ENCODE measurements at places on chromosomes 16 and 17.

- no peak for DNase-seq
Measured at GRCh38 chr16:2775765-2776499, 1.1 kb downstream of the ELOB start.

DNA sequence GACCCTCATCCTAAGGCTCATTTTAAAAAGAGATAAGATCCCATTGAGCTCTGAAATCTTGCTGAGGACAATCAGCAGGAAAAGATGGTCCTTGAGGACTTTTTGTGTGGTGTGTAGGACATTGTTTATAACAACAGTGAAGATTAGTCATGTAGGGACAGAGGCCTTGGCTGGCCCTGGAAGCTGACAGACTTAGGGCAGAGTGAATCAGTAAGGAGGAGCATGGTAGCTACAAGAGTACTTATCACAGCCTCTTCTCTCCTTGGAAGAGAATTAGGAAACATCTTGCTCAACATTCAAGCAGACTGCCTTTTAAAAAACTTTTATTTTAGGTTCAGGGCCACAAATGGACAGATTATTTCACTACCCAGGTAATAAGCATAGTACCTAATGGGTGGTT is 665.9 kb upstream of the SALL1 start:
- DNase-seq, result no peak

- DNase-seq, result no peak
Measured at GRCh38 chr17:79340333-79341221, 266.0 kb downstream of the ENGASE start.

- no peak for DNase-seq
Measured at GRCh38 chr17:61503961-61504360, 51.7 kb downstream of the TBX4 start.

DNA sequence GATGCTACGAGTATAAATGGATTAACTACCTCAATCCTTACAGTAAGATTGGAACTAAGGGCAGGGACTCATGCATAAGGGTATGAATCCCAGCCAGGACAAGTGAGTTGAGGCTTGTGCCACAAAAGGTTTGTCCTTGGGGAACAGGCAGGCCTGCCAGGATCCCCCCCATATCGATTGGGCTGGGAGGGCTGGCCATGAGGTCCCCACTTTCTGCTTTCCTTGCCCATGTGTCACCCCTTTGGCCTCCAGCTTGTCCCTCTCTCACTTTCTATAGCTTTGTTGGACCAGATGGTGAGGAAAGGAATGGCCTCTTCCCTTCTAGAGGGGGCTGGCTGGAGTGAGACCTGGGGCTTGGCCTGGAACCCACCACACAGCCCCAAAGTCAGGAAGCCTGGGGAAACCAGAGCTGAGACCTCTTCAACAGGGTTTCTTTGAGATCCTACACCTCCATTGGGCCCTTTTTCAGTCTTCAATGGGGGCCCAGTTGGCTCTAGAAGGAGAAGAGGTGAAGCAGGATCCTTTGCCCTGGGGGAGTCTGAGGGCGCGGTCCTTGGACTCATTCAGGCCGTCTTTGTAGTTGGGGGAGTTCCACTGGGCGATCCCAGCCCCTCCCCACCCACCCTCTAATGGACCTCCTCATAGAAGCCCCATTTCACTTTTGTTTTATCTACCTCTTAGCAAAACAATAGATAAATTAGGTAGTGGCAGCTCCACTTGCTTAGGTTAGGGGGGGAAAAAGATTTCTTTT is 57.3 kb downstream of the IGF2BP1 start:
- no peak for DNase-seq

DNA sequence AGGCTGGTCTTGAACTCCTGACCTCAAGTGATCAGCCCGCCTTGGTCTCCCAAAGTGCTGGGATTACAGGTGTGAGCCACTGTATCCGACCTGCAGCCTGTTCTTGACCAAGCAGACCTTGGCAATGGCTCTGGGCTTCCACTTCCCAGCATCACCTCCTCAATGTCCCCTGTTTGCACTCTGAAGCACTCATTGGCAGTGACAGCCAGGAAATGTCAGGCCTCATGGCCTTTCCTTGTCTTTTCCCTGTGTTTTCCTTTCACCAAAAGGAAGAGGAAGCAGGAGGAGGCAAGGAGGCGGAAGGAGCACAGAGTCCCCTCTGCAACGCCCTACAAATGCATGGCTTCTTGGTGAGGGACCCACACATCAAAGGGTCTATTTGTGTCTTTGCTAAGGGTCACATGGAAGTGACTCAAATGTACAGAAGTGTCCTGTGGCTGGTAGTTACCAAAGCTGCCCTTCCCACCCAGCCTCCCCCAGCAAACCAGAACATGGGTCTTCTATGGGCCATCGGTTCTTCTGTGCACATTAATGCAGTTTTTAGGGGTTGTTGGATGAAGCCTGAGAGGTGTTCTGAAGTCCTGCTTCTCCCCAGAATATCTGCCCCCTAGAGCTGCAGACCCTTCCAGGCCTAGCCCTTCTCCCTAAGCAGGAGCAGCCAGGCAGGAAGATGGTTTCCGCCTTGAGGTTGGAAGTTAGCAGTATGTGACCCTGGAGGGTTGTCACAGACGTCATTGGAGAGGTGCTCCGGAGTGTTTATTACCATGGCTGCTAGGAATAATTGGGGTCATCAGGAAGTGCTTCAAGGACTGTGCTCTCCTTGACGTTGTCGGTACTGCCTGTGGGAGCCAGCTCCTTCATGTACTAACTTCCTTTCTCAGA is 60.8 kb downstream of the WIPI1 start:
- peak; percentile 67 for DNase-seq

DNA sequence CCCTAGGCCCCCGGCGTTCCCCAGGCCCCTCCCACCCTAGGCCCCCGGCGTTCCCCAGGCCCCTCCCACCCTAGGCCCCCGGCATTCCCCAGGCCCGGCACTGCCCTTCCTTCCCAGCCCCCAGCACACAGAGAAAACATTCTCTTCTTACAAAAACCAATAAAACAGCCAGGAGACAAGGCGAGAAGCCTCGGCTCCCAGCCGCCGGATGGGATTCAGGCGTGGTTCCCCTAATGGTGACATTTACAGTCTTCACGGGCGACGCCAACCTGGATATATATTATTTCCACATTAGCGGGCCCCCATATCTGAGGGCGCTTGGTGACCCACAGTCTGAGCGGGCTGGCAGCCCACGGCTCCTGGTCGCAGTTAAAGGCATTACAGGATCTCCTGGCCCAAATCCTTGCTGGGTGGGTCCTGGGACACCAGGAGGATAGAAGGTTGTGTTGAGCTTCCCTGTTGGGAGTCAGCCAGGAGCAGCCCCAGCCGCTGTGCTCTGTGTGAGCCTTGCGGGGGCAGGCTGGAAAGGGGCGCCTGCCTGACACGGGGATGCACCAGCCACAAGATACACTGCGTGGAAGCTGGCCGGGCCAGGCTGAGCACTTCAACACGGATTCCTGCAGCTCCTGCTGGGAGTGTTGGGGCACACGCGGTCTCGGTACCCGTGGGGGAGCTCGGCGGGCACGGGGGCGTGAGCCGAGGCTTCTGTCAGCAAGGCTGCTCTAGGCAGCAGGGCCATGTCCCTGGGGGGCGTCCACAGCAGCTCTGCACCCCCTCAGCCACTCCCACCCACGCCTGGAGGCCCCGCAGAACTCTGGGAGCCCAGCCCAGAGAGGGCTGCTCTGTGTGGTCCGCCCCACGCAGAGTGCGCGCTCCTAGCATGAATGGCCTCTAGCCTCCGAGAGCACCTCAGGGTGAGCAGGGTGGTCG is 83.7 kb downstream of the LMF1 start:
- DNase-seq, result no peak

- DNase-seq, result no peak
Measured at GRCh38 chr17:80902197-80902962, 89.3 kb upstream of the CHMP6 start.

GRCh38 chr16:69717066-69717465 is 9.3 kb downstream of the NQO1 start:
- no peak for DNase-seq

- no peak for DNase-seq
Measured at GRCh38 chr17:82861393-82861775, 21.6 kb upstream of the ZNF750 start.

DNA sequence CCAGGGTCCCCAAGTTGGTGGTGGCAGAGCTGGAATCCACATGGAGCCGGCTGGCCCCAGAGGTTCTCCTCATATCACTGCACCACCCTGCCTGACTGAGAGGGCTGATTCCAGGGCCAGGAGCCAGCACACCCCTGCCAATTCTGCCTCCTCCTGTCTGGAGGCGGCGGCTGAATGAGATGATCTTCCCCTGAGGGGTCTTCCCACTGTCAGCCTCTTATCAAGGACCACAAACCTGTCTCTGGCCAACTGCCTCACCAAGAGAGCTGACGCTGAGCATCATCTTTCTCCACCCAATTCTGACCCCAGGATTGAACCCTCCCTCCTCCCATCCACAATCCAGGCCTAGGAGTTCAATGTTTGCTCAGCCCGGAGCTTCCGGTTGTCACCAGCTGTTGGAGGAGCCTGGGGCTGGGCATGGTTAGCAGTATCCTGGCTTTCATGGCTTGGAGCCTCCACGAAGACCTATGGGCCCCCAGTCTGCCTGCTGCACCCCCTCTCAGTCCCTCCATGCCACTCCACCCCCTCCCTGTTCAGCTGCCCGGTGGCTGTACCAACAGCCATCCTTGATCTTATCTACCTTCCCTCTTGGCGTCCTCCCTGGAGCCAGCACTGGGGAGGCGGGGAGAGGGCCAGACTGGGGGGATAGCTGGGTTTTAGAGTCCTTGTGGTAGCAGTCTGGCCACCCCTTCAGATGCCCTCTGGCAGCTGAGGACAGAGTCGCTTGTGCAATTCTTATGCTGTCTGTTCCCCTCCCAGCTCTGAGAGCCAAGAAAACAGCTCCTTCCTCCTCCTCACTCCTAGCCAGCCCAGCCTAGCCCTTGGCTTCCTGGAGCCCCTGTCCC is 25.6 kb downstream of the ABCC3 start:
- DNase-seq, result no peak
